ENCODE measurements at places on chromosomes 16 and 17.
A peak's percentile ranks its signal among the peaks of the same experiment; 100 is the strongest.

DNA sequence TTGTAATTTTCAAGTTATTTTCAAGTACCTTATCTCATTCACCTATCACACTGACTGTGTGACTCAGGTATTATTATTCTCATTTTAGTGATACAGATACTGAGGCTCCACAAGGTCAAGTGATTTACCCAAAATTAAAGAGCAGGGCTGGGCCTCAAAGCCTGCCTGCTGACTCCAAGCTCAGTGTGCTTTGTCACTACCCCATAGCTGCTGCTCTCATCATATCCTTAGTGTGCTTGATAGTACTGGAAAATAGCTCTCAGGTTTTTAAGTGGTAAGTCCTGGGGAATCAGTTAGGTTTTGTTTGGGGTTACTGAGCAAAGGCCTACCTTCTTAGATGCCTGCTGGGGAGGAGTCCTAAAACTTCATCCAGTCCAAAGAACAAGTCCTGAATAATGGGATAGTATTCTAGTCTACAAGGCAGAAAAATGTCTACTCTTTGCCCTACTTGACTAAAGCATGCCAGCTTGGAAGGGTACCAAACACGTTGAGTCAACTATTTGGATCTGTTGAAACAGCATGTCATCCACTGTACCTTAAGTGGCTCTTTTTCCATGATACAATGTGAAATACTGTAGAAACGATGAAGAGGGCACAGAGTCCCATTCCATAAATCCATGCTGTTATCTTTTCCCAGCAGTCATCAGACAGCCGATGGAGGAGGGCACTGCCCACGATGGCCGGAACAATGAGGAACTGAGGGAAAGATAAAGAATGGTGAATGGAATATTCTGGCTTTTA is 10.7 kb downstream of the MMD start:
- DNase-seq, result no peak
- H3K27ac ChIP-seq, result no peak overlapping the region
- peaks cover 60% of the 10 kb centered on the region for H3K36me3 ChIP-seq
- no peaks in the 10 kb centered on the region for H3K27me3 ChIP-seq
- H3K4me1 ChIP-seq, result no peaks in the 10 kb centered on the region

- H3K27me3 ChIP-seq, result no peaks in the 10 kb centered on the region
- H3K36me3 ChIP-seq, result no peaks in the 10 kb centered on the region
- H3K27ac ChIP-seq, result no peak overlapping the region
- H3K4me1 ChIP-seq, result peaks cover 93% of the 10 kb centered on the region
- no peak overlapping the region for H3K4me3 ChIP-seq
Observed at GRCh38 chr17:46162866-46163265, 30.4 kb downstream of the KANSL1 start.

DNA sequence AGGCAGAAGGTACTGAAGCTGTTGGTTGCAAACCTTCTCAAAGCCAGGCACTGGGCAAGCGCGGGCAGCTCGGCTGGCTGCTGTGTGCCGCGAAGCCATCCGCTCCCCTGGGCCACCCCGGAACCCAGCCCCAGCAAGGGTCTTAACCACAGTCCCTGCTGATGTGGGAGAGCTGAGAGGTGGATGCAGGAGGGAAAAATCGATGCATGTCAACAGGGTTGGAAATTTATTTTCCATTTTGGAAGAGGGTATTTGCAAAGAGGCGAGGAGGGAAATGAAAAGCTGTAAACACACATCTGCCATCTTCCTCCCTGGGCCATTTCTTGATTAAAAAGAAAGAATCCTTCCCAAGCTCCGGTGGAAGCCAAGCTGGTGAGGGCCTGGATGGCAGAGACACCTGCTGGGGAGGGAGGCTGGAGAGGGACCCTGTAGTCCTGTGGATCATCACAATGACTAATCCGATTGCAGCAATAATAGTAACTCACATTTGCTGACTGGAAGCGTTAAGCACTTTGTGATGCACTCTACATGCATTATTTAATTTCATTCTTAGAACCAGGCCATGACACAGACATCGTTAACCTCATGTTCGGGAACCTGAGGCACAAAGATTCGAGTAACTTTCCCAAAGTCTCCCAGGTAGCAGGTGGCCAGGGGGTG is 13.9 kb upstream of the TBX2 start:
- no peaks in the 10 kb centered on the region for H3K4me1 ChIP-seq
- DNase-seq, result no peak
- no peak overlapping the region for H3K27ac ChIP-seq
- H3K27me3 ChIP-seq, result no peaks in the 10 kb centered on the region

DNA sequence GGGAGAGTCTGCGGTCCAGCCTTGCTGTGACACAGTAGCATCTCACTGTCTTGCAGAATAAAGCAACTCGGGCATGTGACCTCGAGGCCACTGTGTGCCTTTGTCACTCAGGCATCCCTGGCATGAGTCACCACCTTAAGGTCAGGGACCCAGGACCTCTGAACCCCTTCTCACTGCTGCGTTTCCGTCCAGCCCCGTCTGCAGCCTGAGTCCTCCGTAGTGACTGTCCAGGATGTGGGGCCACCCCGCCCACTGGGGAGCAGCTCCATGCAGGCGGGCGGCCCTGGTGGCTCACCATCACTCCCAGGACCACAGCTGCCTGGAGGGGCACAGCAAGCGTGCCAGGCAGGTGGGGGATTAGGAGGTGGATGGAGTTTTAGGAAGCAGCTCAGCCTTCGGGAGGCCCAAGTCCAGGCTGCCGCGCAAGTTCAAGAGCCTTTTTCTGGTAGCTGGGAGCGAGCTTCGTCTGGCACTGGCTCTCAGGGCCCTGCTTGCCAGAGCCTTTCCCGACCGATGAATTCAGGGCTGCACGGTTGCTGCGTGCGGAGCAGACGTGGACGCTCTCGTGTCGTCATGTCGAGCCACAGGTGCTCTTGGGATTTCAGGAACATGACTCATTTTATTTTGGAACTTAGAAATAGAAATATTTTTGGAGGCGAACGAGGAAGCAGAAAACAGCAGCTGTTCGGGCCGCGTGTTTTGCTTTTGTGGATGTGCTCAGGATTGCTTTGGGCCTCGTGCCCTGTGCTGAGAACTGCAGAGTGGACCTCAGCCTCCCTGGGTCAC is 16.8 kb downstream of the KCTD5 start:
- DNase-seq, result no peak
- H3K4me1 ChIP-seq, result no peaks in the 10 kb centered on the region
- H3K27me3 ChIP-seq, result no peaks in the 10 kb centered on the region
- no peak overlapping the region for H3K4me3 ChIP-seq
- no peaks in the 10 kb centered on the region for H3K36me3 ChIP-seq
- no peak overlapping the region for H3K27ac ChIP-seq

GRCh38 chr17:44865231-44865660 is 17.6 kb downstream of the HIGD1B start:
- no peak overlapping the region for H3K27ac ChIP-seq
- H3K36me3 ChIP-seq, result no peaks in the 10 kb centered on the region
- H3K4me3 ChIP-seq, result no peak overlapping the region
- no peaks in the 10 kb centered on the region for H3K4me1 ChIP-seq
- DNase-seq, result peak; percentile 80

GRCh38 chr17:75067856-75068255 is 19.9 kb upstream of the SLC16A5 start:
- no peak overlapping the region for H3K27ac ChIP-seq
- no peak for DNase-seq
- H3K36me3 ChIP-seq, result no peaks in the 10 kb centered on the region
- H3K4me3 ChIP-seq, result no peak overlapping the region

GRCh38 chr16:50986453-50986852 is 164.6 kb downstream of the SALL1 start:
- H3K4me1 ChIP-seq, result no peaks in the 10 kb centered on the region
- H3K27ac ChIP-seq, result no peak overlapping the region
- no peaks in the 10 kb centered on the region for H3K36me3 ChIP-seq
- no peaks in the 10 kb centered on the region for H3K27me3 ChIP-seq
- DNase-seq, result no peak

DNA sequence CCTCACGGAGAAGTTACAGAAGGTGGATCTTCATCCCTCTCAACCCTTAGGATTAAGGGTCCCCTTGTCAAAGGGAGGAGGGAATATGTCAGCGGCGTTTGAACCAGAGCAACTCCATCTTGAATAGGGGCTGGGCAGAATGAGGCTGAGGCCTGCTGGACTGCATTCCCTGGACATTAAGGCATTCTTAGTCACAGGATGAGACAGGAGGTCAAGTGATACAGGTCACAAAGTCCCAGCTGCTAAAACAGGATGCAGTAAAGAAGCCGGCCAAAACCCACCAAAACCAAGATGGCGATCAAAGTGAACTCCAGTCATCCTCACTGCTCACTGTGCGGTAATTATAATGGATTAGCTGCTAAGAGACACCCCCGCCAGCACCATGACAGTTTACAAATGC is 36.7 kb downstream of the RBFOX3 start:
- no peaks in the 10 kb centered on the region for H3K36me3 ChIP-seq
- no peak for DNase-seq
- H3K27ac ChIP-seq, result no peak overlapping the region
- H3K4me3 ChIP-seq, result no peak overlapping the region

GRCh38 chr17:76398523-76399174 is 14.2 kb downstream of the SPHK1 start:
- H3K4me1 ChIP-seq, result no peaks in the 10 kb centered on the region
- H3K36me3 ChIP-seq, result no peaks in the 10 kb centered on the region
- H3K4me3 ChIP-seq, result no peak overlapping the region
- DNase-seq, result no peak
- H3K27ac ChIP-seq, result no peak overlapping the region

DNA sequence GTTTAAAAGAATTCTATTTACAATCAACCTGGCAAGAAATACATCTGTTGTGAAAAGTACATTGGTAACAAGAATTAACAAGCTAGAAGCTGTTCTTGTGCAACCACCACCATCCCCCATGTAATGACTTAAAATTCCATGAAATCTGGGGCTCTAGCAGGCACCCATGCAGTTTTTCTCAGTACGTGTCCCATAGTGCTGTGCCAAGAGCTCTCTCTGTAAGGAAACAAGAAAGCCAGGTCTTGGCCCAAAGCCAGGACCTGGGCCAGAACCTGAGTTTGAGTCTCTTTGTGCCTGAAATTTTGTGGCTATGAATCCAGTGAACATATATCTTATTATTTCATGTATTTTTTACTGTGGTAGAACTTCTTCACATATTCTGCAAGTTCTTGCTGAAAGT is 46.6 kb downstream of the NUP93 start:
- H3K36me3 ChIP-seq, result no peaks in the 10 kb centered on the region
- DNase-seq, result no peak
- H3K4me3 ChIP-seq, result no peak overlapping the region
- H3K4me1 ChIP-seq, result peaks cover 26% of the 10 kb centered on the region
